ENCODE measurements at places on chromosomes 12 and 14.

DNA sequence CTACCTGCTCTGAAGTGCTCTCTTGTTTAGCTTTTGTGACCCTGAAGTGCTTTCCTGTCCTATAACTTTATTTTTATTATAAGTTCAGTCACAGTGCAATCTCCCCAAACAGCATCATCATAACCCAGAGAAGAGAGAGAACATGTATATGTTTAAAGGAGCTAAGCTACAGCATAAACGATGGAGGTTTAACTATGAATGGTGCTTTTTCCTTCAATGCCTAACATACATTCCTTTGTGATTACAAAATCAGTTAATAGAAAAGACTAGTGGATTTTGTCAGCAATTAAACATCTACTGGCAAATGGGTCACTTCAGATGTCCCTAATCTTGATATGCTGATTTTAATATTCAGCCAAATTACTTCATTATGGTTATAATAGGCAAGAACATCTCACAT lies 46.4 kb downstream of the ZFYVE21 start:
- DNase-seq: no peak

DNA sequence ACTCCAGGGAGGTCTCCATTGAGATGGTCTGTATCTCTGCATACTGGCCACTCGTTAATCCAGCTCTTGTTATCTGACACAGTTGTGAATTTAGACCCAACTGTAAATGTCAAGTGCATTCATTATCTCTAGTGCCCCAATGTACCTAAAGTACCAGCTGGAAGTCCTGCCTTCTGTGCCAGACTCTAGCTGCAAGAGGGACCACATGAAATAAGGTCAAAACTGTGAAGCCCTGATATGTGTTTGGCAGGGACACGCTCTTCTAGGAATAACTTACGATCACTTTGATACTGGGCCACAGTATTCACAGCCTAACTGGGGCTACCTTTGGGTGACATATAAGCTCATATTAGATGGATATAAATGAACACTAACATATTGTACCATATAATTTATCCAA lies 268.5 kb downstream of the LRIG3 start:
- DNase-seq: no peak

- DNase-seq: no peak
Measured at GRCh38 chr14:79840103-79840502, 371.2 kb downstream of the DIO2 start.

DNA sequence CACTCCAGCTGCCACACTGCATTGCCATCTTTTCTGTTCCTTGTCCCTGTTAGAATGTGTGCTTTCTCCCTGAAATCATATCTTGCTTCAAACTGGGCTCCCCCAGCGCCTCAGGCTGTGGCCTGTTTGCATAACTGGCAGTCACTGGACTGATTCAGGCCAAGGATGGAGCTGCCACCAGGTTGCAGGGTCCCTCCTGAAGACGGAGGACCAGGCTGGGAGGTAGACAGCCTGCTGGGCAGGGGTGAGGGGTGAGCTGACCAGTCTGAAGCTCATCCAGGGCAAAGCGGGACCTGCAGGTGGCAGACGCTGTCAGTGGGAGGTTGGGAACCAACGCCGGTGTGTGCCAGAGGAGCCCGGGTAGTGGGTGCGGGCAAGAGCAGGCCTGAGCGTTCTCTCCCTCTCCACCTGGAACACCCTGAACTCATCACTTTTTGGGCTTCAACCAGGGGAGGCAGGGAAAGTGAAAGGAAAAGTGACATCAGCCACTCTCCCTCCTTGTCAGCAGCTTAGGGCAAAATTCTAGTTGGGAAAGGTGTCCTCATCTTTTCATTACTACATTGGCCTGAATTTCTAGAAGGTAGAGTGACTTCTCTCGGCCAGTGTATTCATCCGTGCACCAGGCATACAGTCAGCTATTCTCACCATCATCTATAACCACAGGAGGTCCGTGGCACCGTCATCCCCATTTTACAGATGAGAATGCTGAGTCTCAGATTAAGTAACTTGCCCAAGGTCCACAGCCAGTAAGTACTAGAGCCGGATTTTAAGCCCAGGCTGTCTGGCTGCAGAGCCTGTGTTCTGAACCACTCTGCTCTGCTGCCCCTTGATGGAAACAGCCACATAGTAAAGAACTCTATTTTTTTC lies 219.1 kb downstream of the SLC41A2 start:
- no peak for DNase-seq

DNA sequence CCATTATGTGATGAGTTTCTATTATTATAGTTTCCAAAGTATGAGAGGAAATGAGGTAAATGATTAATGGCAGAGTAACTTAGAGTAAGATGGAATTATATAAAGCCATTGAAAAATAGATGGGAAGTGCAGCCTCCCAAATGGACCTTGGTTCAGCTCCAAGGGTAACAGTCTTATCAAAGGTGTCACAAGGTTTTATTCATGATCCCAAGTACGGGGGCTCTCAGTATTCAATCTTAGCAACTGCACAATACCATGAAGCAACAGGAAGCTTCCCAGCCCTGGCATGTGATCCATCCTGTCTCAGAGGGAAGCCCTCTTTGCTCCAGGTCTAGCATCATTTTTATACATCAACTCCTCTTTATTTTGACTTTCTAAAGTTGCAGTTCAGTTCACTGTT lies 948.2 kb downstream of the GALC start:
- DNase-seq: no peak

DNA sequence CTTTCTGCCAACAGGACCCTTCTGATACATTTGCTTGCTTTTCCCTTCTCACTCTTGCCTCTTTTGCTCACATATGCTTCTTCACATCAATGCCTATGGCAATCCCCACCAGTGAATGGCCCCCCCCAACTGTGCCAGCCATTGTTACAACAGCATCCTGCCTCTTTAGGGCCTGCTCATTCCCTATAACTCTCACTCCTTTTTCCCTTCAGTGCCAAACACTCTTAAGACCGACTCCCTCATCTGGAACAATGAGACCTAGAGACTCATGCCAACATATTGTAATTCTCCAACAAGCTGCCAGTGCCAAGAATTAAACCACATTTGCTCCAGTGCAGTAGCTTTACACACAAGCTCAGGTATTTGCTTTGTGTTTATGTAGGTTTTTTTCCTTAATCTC lies 189.0 kb downstream of the SOX5 start:
- DNase-seq: no peak

- no peak for DNase-seq
Measured at GRCh38 chr12:124938587-124938986, 24.1 kb upstream of the UBC start.

- DNase-seq: no peak
Measured at GRCh38 chr12:123889848-123890535, 82.6 kb downstream of the CCDC92 start.

- no peak for DNase-seq
Measured at GRCh38 chr12:13117029-13117428, 13.6 kb upstream of the GSG1 start.

- no peak for DNase-seq
Measured at GRCh38 chr14:32329146-32329545, at the start of gene AKAP6. TSS of gene AKAP6 (plus strand) at chr14:32329298. CDS start at chr14:32433494, 104,196 bp downstream.

DNA sequence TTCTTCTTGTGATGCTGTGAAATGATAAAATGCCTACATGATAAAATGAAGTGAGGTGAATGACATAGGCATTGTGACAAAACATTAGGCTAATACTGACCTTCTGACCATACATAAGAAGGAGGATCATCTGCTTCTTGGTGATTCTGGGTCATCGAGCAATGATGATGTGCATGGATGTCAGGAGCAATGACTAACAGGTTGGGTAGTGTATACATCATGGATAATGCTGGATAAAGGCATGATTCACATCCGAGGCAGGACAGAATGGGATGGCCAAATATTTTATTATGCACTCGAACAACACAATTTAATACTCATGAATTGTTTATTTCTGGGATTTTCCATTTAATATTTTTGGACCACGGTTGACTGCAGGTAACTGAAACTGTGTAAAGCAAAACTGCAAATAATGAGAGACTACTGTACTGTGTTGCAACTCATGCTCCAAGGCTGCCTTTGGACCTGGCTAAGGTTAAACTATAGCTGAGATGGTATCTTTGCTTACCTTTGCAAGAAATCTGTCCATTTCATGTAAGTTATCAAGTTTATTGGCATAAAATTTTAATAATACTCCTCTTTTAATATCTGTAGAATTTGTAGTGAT lies 7.6 kb upstream of the SLC25A21 start:
- DNase-seq: no peak

GRCh38 chr14:67357186-67357968 lies 2.2 kb downstream of the ATP6V1D start:
- DNase-seq: no peak

- no peak for DNase-seq
Measured at GRCh38 chr14:92783813-92784431, 10.2 kb upstream of the GOLGA5 start.

DNA sequence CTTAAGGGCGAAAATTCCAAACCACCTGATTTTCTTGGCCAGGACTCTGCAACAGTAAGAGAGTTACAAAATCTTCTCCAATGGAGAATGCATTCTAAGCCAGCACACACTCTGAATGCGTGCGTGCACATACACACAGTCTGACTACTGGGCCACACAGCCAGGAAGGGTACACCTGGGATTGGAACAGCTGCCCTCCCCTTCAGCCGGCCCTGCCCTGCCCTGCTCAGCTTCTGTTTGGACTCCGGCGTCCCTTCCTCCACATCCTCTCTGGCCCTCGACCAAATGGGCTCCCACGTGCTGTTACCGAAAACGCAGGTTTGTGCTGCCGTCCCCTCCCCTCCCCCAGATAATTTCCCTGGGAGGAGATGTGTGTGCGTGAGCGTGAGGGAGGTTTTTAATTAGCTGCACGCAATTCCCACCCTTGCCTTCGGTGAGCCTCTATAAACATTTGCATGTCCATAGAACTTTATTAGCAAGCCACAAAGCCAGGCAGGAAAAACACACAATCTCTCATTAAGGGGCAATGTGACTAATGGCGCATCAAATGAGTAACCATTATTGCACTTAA lies 43.0 kb downstream of the CCNK start:
- no peak for DNase-seq

GRCh38 chr12:7646178-7646475 lies 19.6 kb downstream of the APOBEC1 start:
- DNase-seq: no peak

DNA sequence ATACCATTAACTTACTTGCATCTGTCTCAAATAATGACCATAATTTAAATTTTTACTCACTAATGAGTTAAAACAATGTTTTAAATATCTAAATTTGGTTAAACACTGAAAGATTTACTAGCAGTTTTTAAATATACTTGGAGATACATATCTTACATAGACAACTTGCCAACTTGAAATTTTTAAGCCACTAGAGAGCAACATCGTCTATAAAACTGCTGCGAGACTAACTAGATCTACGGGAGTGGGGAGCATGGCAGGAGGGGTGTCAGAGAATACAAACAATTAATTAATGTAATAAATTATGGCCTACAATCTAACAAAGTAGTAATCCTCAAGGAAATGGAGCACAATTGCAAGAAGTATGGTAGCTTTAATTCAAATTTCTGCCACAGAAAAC lies 120.4 kb downstream of the LRRIQ1 start:
- no peak for DNase-seq

GRCh38 chr12:56042843-56043242 lies 1.1 kb downstream of the RPS26 start:
- DNase-seq: no peak

DNA sequence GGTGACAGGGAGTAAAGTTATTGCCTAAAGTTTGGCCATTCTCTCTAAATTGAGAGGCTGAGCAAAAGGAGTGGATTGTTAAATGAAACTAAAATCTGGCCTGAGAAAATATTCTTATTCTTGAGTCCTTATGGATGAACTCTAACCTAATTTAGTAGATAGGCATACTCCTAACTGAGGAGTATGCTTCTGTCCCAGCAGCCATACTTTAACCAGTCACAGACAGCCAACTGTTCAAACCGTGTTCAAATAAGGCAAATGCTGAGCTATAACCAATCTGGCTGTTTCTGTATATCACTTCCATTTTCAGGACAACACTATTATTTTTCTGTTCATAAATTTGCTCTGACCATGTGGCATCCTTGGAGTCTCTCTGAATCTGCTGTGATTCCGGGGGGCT lies 75.9 kb upstream of the RERGL start:
- no peak for DNase-seq

DNA sequence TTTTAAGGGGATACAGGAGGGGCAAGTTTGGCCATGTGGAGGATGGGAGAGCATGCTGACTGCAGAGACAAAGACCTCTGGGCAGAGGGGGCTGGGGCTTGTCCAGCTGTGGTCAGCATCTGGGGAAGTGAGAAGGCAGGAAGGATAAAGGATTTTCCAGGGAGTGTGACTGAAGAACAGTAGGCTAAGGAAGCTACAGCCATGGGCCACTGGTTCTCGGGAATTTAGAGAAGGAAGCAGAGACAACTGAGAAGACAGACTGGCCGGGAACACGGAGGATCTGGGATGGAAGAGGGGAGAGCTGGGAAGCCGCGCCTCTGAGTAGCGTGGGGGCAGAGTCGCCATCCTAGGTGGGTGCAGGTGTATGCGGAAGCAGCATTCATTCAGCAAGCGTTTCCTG lies 7.0 kb upstream of the PGAM5 start:
- no peak for DNase-seq

DNA sequence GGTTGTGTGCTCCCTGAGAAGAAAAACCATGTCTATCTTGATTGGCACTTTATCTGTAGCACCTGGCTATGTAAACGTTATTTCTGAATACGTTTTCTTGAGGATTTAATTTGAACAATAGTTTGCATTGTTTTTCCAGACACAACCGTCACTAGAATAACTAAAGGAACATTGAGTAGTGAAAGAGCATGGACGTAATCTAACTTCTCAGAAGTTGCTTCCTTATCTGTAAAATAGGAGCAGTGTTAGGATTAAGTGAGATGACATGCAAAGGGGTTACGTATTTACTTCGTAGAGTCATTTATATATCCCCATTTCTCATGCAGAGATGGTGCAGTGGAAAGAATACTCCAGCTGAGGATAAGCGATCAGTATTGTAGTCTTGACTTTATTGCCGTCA lies 8.1 kb downstream of the AEBP2 start:
- DNase-seq: no peak

GRCh38 chr12:6052940-6053329 lies 71.5 kb downstream of the VWF start:
- no peak for DNase-seq

DNA sequence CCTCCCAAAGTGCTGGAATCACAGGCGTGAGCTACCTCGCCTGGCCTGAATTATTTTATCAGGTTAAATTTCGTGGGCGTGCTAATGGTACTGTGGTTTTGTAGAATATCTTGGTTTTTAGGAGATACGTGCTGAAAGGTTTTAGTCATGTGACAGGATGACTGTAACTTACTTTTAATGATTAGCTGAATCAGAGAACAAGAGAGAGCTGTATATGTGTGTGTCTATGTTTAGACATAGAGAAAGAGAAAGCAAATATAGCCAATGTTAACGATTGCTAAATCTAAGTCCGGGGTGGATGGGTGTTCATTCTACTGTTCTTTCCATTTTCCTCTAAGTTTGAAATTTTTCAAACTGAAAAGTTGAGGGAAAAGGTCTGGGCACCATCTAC lies 9.2 kb upstream of the PNMA1 start:
- DNase-seq: no peak

GRCh38 chr14:57464008-57464730 lies 29.5 kb downstream of the CCDC198 start:
- peak; percentile 19 for DNase-seq

GRCh38 chr12:54340846-54341245 lies 15.9 kb downstream of the COPZ1 start:
- no peak for DNase-seq

All from renal cortex interstitium (tissue), 15 donors.